ENCODE measurements at places on chromosomes 12 and 14. TPM values are rescaled to one million over a fixed set of nuclear protein-coding genes. Genes with fewer than 3 reads are reported as not detected.

Gene PLA2G1B
- 62.2 TPM for total RNA-seq

DNA sequence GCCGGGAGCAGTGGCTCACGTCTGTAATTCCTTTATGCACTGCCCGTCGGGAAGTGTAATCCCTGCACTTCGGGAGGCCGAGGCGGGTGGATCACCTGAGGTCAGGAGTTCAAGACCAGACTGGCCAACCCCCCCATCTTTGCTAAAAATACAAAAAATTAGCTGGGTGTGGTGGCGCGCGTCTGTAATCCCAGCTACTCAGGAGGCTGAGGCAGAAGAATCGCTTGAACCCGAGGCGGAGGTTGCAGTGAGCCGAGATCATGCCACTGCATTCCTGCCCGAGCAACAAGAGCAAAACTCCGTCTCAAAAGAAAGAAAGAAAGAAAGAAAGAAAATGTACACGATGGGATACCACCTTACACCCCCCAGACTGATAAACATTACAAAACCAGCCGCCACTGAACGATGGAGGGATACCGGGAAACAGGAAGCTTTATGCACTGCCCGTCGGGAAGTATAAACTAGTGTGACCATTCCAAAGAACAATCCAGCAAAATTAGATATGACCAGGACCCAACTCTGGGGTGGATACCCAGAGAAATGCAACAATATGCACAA lies 1.1 kb downstream of the ABCD4 start:
- no peak for DNase-seq

Gene LYZ
- total RNA-seq: 1,056 TPM

GRCh38 chr14:30158299-30158698 lies 230.7 kb upstream of the PRKD1 start:
- DNase-seq: no peak

GRCh38 chr14:35352274-35353233 lies 52.0 kb downstream of the NFKBIA start:
- DNase-seq: no peak

DNA sequence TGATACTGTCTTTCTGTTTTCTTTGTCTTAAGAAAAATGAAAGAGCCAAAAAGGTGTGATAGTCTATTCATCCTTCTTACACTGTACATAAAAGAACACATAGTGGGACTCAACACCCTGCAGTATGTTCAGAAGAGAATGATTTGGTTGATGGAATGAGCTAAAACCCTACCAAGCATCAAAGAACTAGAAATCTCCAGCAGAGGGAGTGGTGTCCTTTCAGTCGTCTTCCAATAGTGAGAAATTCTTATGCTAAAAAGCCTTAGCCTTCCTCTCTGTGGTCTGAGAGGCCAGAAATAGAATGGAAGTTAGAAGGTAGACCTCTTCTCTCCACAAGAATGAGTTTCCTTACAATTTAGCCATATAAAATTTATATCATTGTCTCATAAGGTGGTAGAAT lies 393.4 kb upstream of the SEL1L start:
- DNase-seq: no peak

DNA sequence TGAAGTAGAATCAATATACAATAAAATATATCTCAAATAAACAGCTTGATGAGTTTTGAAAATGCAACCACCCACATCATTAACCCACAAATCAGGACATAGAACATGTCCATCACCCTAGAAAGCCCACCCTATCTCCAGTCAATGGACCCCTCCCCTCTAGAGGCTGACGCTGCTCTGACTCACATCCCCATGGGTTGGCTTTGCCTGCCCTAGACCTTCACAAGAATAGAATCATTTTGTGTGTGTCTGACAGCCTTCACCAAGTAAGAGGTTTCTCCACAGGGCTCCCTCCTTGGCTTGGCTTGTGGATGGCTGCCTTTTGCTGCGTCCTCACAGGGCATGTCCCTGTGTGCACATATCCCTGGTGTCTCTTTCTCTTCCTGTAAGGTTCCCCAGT lies 250.2 kb upstream of the RTL1 start:
- no peak for DNase-seq

DNA sequence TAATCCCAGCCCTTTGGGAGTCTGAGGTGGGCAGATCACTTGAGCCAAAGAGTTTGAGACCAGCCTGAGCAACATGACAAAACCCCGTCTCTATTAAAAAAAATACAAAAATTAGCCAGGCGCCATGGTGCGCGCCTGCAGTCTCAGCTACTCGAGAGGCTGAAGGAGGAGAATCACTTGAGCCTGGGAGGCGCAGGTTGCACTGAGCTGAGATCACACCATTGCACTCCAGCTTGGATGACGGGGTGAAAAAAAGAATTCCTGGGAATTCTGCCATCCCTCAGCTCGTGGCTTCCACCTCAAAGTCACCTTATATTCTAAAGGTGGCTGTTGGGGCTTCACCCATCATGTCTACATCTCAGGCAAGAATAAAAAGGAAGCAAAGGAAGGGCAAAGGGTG lies 12.9 kb downstream of the BCL2L14 start:
- no peak for DNase-seq

Measured in upper lobe of right lung (tissue), 1 donor.